Endothelial cell of umbilical vein (primary cell): ENCODE measurements at places on chromosomes 5 and 9. TPM values are rescaled to one million over a fixed set of nuclear protein-coding genes. Genes with fewer than 3 reads are reported as not detected.

IL4 gene
- total RNA-seq = not detected in 2 replicates

- H3K27me3 ChIP-seq = no peaks in the 10 kb centered on the region
- no peak for DNase-seq
- no peak overlapping the region for H3K4me3 ChIP-seq
Observed at GRCh38 chr5:73701566-73701965, 75.6 kb downstream of the ARHGEF28 start.

DNA sequence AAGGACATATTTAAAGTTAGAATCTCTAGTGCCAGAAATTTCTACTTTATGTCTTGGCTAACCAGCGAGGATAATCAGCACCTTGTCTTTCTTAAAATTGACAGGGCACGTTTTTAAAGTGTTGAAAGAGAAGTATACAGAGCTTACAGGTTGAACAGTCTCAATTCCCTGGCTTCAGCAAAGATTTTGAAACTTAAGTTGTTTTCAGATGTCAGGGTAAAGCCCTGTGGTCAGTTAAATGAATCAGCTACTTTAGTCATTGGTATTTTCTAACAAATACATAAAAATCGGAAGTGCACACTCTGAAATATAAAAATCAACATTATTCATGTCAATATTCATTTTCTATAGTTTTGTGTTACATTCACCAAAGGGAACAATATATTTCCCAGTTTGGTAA is 29.1 kb downstream of the SNCAIP start:
- H3K27me3 ChIP-seq = no peaks in the 10 kb centered on the region
- DNase-seq = no peak
- H3K36me3 ChIP-seq = no peaks in the 10 kb centered on the region
- H3K4me3 ChIP-seq = no peak overlapping the region
- no peak overlapping the region for H3K27ac ChIP-seq
- no peaks in the 10 kb centered on the region for H3K4me1 ChIP-seq

DNA sequence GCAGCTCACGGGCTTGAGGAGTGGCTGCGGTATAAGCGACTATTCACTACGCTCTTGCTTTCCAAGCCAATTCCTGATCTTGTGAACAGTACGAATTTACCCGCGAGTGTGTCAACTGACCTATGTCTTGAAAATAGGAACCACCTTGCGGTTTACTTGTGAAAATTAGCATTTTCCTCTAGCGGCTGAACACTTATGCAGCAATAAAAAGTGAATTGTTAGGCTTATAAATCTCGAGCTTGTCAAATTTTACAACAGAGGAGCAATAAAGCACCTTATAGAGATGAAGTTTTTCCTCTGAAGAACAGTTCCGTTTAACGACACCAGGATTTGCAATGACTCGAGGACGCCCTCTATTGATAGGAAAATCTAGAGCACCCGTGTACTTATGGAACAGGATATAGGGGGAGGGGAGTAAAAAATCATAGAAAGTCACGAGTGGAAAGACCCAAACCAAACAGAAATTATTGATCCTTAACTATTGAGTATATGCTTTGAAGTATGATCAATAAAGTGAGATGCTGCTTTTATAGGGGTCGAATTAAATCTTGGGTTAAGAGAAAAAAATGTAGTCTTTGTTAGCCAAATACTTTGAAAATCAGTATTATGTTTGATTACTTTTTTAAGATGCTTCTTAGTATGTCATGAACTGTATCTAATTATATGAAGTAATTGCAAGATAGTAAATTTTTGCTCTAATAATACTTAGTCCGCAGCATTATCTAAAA is 1.9 kb upstream of the RGMB start:
- DNase-seq = peak; percentile 92
- peak overlapping the region; percentile 73 for H3K27ac ChIP-seq

PHF24 gene
- total RNA-seq = not detected in 2 replicates

MEIKIN gene
- not detected in 2 replicates for total RNA-seq

MARCOL gene
- total RNA-seq = not detected in 2 replicates

MLANA gene
- total RNA-seq = not detected in 2 replicates

DNA sequence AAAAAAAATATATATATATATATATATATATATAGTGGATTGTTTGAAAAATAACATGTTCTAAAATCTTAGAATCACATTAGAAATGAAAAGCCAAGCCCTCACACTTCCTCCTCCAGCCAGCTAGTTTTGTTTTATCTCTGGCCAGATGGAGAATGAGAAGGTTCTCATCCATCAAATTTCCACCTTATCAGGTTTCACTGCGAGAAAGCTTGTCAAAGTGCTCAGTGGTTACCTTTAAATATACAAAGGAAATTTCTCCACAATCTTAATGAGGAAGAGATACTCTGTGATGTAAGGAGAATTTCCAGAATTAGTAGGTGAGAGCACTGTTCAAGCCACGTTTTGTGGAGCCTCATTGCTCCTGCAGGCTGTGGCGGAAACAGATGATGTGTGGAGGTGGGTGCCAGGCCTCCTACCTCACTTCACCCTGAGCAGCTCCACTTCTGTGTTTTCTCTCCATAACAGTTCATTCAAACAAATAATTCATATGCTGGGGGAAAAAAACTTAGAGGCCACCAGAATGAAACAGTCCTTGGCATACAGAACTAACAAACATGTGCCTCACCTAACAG is 71.9 kb downstream of the CDK5RAP2 start:
- H3K4me1 ChIP-seq = no peaks in the 10 kb centered on the region
- H3K4me3 ChIP-seq = no peak overlapping the region
- no peak overlapping the region for H3K27ac ChIP-seq
- no peaks in the 10 kb centered on the region for H3K36me3 ChIP-seq

PIK3R1 gene
- 27.5 and 30.0 TPM in 2 replicates for total RNA-seq

FAM153A gene
- total RNA-seq = not detected in 2 replicates

GRCh38 chr9:88988796-88989641 is 2.2 kb upstream of the S1PR3 start:
- H3K4me3 ChIP-seq = no peak overlapping the region
- peak; percentile 30 for DNase-seq
- H3K4me1 ChIP-seq = peaks cover 25% of the 10 kb centered on the region
- peaks cover 8% of the 10 kb centered on the region for H3K27me3 ChIP-seq

IL13 gene
- not detected in 2 replicates for total RNA-seq

GRCh38 chr5:65480306-65480865 is 1.3 kb downstream of the ADAMTS6 start:
- no peaks in the 10 kb centered on the region for H3K36me3 ChIP-seq
- H3K27ac ChIP-seq = peak overlapping the region; percentile 87
- H3K4me3 ChIP-seq = peak overlapping the region; percentile 96
- peaks cover 50% of the 10 kb centered on the region for H3K4me1 ChIP-seq

DNA sequence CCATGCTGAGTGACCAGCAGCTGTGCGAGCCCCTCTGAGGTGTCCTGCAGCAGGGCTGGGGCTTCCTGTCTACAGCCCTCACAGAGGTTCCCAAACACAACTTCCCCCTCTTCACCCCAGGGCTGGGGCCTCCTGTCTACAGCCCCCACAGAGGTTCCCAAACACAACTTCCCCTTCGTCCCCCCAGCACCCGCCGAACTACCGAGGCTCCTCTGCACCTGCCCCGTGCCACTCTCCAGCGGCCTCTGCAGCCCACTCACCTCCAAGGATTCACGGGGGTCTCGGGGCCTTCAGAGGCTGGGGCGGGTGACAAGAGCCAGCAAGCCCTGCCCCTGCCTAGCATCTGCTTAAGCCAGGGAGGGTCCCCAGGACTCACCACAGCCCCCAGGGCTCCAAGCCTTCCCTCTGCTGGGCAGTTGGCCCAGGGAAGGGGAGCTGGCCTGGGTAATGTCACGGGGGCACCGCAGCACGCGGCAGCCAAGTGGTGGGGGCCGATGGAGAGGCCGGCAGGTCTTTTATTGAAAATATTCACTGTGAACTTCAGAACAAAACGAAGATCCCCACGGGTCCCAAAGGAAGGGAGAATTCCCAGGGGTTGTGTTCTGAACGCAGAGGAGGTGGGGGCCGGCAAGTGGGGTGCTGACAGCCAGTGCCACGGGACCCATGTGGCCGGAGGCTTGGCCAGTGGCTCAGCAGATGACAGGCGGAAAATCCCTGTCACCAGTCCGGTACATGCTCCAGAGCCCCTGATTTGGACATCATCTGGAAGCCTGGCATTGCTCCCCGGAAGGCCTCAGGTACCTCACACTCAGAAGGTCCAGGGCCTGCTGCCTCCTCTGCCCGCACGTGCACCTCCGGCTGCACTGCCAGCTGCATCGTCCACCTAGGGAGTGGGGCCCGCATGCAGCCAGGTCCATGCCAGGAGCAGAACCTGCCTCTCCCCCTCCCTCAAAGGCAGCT is 125.3 kb downstream of the ADAMTS2 start:
- H3K4me3 ChIP-seq = no peak overlapping the region
- no peak overlapping the region for H3K27ac ChIP-seq
- H3K36me3 ChIP-seq = no peaks in the 10 kb centered on the region
- DNase-seq = no peak

DNA sequence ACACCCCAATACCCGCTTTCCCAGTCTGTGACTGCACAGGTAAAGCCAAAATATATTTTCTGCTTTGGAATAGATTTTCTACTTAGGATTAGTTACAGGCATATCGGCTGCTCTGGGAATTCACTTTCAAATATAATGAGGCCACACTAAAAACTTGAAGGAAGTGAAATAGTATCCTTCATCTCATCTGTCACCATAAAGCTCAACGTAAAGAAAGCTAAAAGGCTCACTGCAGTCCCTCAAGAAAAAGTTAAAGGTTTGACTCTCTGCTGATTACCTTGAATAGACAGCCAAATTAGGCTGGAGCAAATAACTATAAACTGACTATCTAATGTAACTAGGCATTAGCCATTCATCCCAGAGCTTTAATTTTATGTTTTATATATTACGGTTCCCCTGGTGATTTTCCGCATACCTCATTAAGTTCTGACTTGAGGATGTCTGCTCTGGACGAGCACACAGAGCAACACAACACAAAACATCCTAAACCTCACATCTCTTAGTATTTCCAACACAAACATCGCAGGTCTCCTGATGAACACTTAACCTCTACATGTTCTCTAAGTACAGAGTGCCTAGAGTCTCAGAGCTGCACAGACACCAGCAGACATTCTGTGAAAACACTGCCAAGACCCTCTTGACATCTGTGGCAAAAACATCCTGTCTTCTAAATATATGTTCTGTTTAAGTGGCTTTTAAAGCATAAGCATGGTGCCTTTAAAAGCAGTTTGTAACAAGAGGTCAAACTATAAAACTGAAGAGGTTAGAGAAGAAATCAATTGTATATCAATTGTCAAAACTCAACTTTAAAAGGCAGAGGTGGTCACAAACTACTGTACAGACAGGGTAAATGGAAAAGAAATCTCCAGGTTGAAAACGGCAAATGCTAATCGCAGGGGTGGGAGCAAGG is 35.4 kb downstream of the ELAVL2 start:
- no peak for DNase-seq
- no peaks in the 10 kb centered on the region for H3K36me3 ChIP-seq
- no peaks in the 10 kb centered on the region for H3K4me1 ChIP-seq
- H3K4me3 ChIP-seq = no peak overlapping the region
- no peaks in the 10 kb centered on the region for H3K27me3 ChIP-seq

GRCh38 chr5:94025788-94026473 is 284.5 kb upstream of the POU5F2 start:
- no peaks in the 10 kb centered on the region for H3K27me3 ChIP-seq
- H3K4me3 ChIP-seq = no peak overlapping the region
- H3K36me3 ChIP-seq = no peaks in the 10 kb centered on the region
- peaks cover 7% of the 10 kb centered on the region for H3K4me1 ChIP-seq
- no peak overlapping the region for H3K27ac ChIP-seq

- H3K4me3 ChIP-seq = no peak overlapping the region
- peak; percentile 40 for DNase-seq
- no peaks in the 10 kb centered on the region for H3K27me3 ChIP-seq
- peaks cover 2% of the 10 kb centered on the region for H3K4me1 ChIP-seq
- peaks cover 20% of the 10 kb centered on the region for H3K36me3 ChIP-seq
Observed at GRCh38 chr9:33297432-33297831, 7.1 kb downstream of the NFX1 start.

- H3K4me1 ChIP-seq = no peaks in the 10 kb centered on the region
- H3K4me3 ChIP-seq = no peak overlapping the region
- no peak overlapping the region for H3K27ac ChIP-seq
- DNase-seq = no peak
- H3K27me3 ChIP-seq = no peaks in the 10 kb centered on the region
- H3K36me3 ChIP-seq = no peaks in the 10 kb centered on the region
Observed at GRCh38 chr5:124059200-124059599, 547.2 kb downstream of the CSNK1G3 start.

SPATA24 gene
- 7.8 and 7.9 TPM in 2 replicates for total RNA-seq

- no peaks in the 10 kb centered on the region for H3K4me1 ChIP-seq
- no peaks in the 10 kb centered on the region for H3K27me3 ChIP-seq
- no peak for DNase-seq
- no peak overlapping the region for H3K27ac ChIP-seq
- no peaks in the 10 kb centered on the region for H3K36me3 ChIP-seq
Observed at GRCh38 chr5:95701074-95701473, 18.3 kb upstream of the SPATA9 start.

- H3K36me3 ChIP-seq = no peaks in the 10 kb centered on the region
- H3K27ac ChIP-seq = no peak overlapping the region
- peak; percentile 29 for DNase-seq
- no peak overlapping the region for H3K4me3 ChIP-seq
- H3K4me1 ChIP-seq = peaks cover 8% of the 10 kb centered on the region
Observed at GRCh38 chr5:170121321-170121720, 15.6 kb downstream of the FOXI1 start.

DNA sequence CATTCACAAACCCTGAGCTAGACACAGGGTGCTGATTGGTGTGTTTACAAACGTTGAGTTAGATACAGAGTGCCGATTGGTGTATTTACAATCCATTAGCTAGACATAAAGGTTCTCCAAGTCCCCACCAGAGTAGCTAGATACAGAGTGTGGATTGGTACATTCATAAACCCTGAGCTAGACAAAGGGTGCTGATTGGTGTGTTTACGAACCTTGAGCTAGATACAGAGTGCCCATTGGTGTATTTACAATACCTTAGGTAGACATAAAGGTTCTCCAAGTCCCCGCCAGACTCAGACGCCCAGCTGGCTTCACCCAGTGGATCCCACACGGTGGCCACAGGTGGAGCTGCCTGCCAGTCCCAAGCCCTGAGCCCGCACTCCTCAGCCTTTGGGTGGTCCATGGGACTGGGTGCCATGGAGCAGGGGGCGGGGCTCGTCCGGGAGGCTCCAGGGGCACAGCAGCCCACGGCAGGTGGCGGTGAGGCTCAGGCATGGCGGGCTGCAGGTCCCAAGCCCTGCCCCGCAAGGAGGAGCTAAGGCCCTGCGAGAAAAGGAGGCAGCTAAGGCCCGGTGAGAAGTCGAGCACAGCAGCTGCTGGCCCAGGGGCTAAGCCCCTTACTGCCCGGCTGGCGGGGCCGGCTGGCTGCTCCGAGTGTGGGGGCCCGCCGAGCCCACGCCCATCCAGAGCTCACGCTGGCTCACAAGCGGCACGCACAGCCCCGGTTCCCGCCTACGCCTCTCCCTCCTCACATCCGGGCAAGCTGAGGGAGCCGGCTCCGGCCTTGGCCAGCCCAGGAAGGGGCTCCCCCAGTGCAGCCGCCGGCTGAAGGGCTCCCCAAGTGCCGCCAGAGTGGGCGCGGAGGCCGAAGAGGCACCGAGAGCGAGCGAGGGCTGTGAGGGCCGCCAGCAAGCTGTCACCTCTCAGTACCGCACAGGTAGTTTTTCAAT is 1039.2 kb upstream of the CDH9 start:
- H3K27ac ChIP-seq = no peak overlapping the region
- H3K36me3 ChIP-seq = no peaks in the 10 kb centered on the region
- no peaks in the 10 kb centered on the region for H3K4me1 ChIP-seq
- DNase-seq = no peak
- H3K27me3 ChIP-seq = no peaks in the 10 kb centered on the region

SPAG8 gene
- total RNA-seq = 0.69 TPM in 1 of 2 replicates, not detected in the other

CDC25C gene
- total RNA-seq = 13.3 and 13.6 TPM in 2 replicates

CARTPT gene
- not detected in 2 replicates for total RNA-seq
